Activated CD4-positive, CD25-positive, alpha-beta regulatory T cell treated with anti-CD3 and anti-CD28 coated beads, Interleukin-2, amount 50 U/mL, for 16 hours (primary cell): ENCODE measurements at places on chromosomes 6 and 20.

DNA sequence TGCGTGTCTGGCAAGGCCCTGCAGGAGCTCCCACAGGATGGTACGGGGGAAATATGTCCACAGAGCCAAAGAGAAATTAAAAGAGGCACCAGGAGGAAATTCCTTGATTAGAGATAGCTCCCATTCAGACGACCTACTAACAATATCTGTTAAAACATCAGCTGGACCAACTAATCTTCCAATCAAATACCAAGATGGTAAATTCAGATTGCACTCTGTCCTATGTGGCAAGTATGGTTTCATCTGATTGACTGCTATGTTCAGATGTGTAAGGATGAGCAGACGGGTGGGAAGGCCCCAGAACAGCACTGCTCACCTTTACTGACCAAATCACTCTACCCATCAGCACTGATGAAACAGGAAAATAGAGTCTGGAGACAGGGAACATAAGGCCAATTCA, 19.5 kb downstream of the BPIFA2 start:
- DNase-seq: no peak

DNA sequence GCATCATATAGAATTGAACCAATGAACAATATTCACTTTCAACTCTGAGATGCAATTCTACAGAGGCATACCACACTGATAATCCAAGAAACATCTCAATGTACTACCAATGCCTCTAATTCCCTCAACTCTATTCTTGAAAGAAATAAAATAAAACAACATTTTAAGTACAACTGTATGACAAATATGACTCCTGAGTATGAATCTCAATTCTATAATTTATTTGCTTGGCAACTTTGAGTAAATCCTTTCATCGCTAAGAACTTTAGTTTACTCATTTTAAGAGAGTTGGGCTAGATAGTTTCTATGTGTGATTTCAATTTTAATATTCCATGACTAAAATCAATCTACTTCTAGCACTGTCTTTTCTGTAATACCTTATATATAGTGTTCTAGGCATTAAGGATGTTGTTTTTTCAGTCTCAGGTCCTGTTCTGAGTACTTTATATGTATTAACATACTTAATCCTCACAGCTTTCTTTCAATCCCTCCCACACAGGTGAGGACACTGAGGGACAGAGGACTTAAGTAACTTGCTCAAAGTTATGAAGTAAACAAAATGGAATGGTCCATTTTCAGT, 33.4 kb downstream of the GOPC start:
- DNase-seq: no peak

GRCh38 chr20:57023997-57024396, 242.4 kb downstream of the BMP7 start:
- DNase-seq: no peak

- DNase-seq: no peak
Observed at GRCh38 chr20:24381886-24382285, 87.5 kb upstream of the SYNDIG1 start.

- DNase-seq: peak; percentile 62
Observed at GRCh38 chr20:5100684-5101347, 18.9 kb downstream of the PCNA start.

GRCh38 chr20:23195636-23196035, 109.5 kb upstream of the CD93 start:
- no peak for DNase-seq

DNA sequence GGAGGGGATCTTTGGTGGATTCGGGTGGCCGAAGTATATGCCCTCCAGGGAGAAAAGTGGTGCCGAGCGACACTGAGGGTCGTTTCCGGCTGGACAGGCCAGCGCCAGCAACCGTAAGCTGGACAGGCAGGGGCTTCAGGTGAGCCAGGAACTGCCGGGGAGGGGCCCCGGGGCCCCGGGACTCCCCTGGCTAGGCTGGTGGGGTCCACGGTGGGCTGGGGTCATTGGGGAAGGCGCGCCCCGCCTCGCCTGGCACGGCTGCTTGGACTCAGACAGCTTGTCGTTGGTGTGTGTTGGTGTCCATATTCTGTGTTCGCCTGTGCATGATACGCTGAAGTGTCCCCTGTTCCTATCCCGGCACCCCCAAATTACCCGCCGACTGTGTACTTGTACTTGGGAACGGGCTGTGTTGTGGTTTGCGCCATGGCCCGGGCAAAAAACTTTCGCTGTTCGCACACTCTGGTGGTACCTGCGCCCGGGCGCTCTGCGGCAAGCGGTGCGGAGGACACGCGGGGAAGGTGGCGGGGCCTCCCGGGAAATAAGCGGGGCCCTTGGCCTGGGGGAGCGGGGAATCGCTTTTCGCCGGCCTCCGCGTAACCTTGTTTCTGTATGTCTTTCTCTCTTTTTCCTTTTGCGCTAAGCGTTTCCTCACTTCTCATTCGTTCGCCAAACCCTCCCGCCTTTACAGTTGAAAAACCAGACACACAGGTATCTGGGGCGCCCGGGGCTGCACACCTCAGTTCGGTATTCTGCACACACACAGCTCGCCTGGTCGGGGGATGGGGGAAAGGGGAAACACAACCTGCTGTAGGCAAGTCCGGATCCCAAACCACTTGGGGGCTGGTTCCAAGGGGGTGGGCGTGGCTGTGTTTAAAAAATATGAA, 3.2 kb downstream of the GNAS start:
- no peak for DNase-seq

GRCh38 chr20:59825944-59826759, 107.3 kb downstream of the SYCP2 start:
- no peak for DNase-seq

- no peak for DNase-seq
Observed at GRCh38 chr20:19913927-19914614, 103.1 kb upstream of the NAA20 start.

GRCh38 chr6:33746036-33746600, 587 bp downstream of the IP6K3 start:
- DNase-seq: no peak

- no peak for DNase-seq
Observed at GRCh38 chr20:16432466-16433292, 140.6 kb downstream of the KIF16B start.

DNA sequence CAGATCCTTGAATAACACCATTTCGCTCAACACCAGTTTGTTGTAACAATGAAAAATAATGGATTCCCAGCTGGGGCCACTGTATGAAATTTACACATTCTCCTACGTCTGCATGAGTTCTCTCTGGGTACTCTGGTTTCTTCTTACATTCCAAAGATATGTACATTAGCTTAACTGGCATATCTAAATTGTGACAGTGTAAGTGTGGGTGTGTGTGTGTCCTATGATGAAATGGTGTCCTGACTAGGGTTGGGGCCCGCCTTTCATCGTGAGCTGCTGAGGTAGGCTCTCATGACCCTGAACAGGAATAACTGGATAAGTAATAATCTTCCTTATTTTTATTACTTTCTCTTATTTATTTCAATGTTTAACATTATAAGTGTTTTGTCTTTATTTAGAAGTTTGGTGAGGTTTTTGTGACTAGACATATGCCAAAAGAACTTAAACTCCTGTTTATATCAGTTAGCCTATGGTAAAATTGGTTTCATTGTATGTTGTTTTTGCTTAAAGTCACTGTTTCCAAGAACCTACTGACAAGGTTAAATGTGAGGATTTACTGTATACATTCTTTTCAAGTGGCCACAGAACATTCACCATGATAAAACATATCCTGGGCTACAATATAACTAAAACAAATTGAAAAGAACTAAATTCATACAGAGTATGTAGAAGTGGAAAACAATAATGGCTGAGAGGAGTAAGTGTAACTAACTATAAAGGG, 42.4 kb downstream of the RBL1 start:
- no peak for DNase-seq

DNA sequence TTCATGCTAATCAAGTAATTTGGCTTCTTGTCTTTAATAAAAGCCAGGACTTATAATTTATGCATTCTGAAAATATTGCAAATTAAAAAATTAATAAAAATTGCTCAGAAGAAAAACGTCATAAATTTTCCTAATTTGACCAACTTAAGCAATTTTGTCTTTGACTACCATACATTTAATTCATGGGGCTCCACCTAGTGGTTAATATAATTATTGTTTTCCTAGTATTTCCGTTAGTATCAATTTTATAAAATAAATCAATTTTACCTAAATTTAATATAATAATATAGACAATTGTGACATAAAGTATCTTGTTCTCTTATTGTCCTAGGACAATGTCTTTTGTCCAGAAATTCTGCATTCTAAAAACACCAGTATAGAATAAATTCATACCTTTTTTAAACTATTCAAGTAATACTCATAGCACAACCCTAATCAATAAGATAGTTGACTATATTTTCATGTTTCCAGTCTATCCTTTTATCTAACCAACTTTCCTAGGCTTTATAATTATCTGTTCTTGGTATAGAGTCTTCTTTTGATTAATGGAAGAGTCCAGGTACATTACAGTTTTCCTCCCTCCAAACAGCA, 319.9 kb downstream of the TRDN start:
- no peak for DNase-seq

- DNase-seq: no peak
Observed at GRCh38 chr6:62923728-62924127, 287.5 kb upstream of the FKBP1C start.

GRCh38 chr6:38269461-38270172, 370.1 kb downstream of the BTBD9 start:
- no peak for DNase-seq

- DNase-seq: no peak
Observed at GRCh38 chr6:162055365-162055764, 672.2 kb downstream of the PRKN start.

GRCh38 chr6:82955841-82956240, 109.8 kb downstream of the UBE3D start:
- DNase-seq: no peak

GRCh38 chr6:139764498-139764986, 390.1 kb upstream of the CITED2 start:
- DNase-seq: no peak

DNA sequence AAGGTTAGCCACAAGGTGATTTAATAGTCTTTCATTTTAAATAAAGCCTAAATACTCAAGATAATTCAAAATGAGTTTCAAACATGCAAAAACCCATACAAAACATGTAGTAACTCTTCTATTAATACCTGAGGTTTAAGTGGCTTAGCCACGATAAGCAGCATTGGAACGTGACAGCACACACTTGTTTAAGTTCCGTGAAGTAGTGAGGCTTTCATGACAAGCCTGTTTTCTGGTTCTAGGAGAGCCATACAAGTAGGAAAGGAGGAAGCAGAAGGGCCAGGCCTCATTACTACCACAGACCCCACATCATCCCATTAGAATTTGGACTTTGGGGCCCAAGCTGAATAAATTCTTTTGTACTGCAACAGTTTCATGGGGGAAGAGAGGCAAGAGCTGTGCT, 54.3 kb upstream of the PRND start:
- no peak for DNase-seq

- no peak for DNase-seq
Observed at GRCh38 chr6:151680846-151681432, 126.5 kb upstream of the ESR1 start.

DNA sequence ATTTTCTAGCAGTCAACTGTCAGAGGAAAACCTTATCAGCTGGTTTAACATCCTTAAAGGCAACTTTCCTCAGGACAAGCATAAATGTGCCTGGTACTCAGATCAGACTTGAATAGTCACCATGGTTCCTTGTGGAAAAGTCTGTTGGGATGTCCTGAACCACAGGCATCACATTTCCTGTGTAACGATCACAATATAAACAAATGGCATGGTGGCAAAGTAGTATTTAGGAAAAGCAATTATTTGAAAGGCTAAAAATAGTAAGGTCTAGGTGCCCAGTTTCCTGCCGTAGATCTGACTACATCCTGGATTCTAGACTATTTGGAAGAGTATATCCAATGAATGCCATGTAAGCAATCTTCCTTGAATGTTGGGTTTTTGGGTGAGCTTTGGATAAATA, 271.9 kb upstream of the AGPAT4 start:
- DNase-seq: no peak

GRCh38 chr6:47366335-47366890, 56.7 kb upstream of the TNFRSF21 start:
- DNase-seq: no peak

- no peak for DNase-seq
Observed at GRCh38 chr6:129287231-129288177, 404.6 kb downstream of the LAMA2 start.

- no peak for DNase-seq
Observed at GRCh38 chr20:38499366-38499765, 26.7 kb downstream of the RALGAPB start.

DNA sequence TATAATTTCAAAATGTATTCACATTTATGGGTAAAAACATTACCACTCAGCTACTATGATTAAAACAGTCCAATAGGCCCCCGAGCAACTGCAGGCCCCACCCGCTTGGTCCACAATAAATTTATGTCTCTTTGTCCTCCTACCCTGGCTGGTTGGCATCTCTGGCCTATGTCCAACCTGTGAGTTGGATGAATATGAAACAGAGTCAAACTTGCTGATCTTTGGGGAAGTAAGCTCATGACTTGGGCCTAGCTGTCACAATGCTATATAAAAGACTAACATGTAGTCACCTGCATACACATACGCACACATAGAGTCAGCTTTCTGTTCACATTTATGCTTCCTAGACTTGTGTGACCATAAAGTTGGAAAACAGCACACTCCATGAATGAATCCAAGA, 20.5 kb downstream of the MAP7 start:
- no peak for DNase-seq

- peak; percentile 32 for DNase-seq
Observed at GRCh38 chr20:62010551-62011402, 54.9 kb downstream of the TAF4 start.

- no peak for DNase-seq
Observed at GRCh38 chr20:58137236-58137635, 91.2 kb downstream of the ANKRD60 start.

DNA sequence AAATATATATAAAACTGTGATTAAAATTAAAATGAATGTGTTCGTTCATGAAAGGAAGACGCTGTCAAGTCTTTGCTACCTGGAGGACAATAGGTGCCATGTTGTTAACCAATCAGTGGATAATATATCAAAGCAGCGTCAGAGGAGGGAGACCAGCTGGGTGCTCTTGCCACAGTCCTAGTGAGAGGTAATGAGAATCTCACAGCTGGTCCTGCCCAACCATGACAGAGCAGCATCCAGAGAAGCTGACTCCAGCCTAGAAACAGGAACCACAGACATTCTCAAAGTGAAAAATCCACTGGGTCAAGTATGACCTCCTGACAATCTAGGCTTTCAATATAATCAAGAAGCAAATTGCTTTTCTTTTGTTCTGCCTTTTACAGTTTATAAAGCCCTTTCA, 94.5 kb upstream of the LRFN2 start:
- DNase-seq: no peak

GRCh38 chr6:44237021-44237812, 9.7 kb upstream of the HSP90AB1 start:
- no peak for DNase-seq

- DNase-seq: no peak
Observed at GRCh38 chr20:47770935-47771334, 14.3 kb downstream of the SULF2 start.

- no peak for DNase-seq
Observed at GRCh38 chr6:10453596-10453995, 38.7 kb upstream of the TFAP2A start.

GRCh38 chr6:13767121-13767808, 47.1 kb downstream of the MCUR1 start:
- DNase-seq: no peak

DNA sequence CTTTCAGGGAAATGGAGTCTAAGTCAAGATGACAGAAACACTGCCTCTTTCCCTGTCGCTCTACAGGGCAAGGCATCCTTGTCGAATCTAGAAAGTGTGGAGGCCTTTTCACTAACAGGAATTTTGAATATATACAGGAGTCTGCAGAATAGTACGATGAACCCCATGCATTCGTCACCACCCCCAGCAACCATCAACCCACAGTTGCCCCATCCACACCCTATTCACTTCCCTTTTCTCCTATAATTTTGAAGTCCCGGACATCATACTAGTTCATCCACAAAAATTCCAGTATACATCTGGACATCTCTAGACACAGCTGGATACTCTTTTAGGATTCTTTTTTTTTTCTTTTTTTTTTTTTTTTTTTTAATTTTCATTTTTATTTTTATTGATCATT, 80.7 kb upstream of the RIN2 start:
- no peak for DNase-seq
